ENCODE measurements at places on chromosomes 5 and 9. TPM values are rescaled to one million over a fixed set of nuclear protein-coding genes. Genes with fewer than 3 reads are reported as not detected.

Gene DBH
- not detected for total RNA-seq

GRCh38 chr9:112784020-112784785 is 33.6 kb downstream of the SNX30 start:
- no peak for DNase-seq

DNA sequence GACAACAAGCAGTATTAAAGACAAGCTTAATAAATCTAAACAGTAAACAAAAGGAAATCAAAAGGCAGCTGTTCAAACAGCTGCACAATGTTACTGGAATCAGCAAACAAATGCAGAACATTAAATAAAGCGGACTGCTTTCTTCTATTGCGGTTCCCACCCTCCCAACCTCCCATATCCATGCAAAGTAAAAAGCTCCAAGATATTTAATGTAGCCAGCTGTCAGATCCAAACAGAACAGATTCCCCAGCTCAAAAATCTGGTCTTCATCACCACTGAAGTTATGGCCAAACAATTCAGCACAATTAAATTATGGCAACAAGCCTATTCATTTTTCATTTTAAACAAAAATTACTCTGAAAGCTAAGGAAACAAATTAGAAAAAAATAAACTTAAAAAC is 75.9 kb downstream of the SLC38A9 start:
- DNase-seq = no peak

- DNase-seq = peak; percentile 18
These were observed 2257.5 kb upstream of the C9orf72 start for GRCh38 chr9:29830821-29831220.

GRCh38 chr5:179698935-179699615 is at the start of gene CANX:
CANX (plus strand) TSS chr5:179698967; CDS start chr5:179705682, 6,715 bp downstream.
- DNase-seq = no peak

DNA sequence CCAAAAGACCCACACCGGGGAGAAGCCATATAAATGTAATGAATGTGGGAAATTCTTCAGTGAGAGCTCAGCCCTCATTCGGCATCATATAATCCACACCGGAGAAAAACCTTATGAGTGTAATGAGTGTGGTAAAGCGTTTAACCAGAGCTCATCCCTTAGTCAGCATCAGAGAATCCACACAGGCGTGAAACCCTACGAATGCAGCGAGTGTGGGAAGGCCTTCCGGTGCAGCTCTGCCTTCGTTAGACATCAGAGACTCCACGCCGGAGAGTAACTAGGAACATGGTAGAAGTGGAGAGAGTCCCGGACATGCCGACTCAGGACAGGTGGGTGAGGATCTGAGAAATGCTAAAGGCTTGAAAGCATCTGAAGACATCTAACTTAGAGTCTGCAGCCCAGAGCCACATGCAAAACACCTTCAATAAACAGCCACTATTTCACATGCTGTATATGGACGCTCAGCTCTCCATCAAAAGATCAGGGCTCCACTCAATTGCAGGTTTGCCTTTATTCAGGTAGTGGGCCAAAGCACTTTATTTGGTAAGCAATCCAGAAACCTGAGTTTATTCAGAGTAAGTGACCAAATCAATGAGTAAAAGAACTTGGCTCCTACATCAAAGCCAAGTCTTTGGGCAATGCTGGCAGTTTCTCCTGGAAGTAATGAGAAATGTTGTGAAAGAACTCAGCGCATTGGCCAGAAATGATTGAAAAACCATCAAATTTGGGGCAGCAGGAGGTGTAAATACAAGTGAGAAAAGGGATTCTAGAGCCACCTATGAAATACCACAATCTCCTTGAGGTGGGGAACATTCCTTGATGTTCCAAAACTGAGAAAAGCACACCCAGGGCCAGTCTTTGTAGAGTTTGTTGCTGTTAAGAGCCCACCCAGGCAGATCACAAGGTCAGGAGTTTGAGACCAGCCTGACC is 6.0 kb downstream of the RPL12 start:
- no peak for DNase-seq

All from kidney epithelial cell (primary cell).